Activated CD4-positive, alpha-beta T cell treated with anti-CD3 and anti-CD28 coated beads for 24 hours (primary cell): ENCODE measurements at places on chromosomes 2 and 18.

- DNase-seq = no peak
Observed at GRCh38 chr2:32932825-32933755, 13.7 kb upstream of the LTBP1 start.

GRCh38 chr2:15746703-15747550, 155.3 kb downstream of the DDX1 start:
- no peak for DNase-seq

- DNase-seq = no peak
Observed at GRCh38 chr2:108929807-108930425, 59.1 kb downstream of the EDAR start.

GRCh38 chr2:119849838-119850565, 90.3 kb downstream of the PTPN4 start:
- no peak for DNase-seq
